ENCODE measurements at places on chromosomes 4 and X.
A peak's percentile ranks its signal among the peaks of the same experiment; 100 is the strongest.

- DNase-seq: no peak
Observed at GRCh38 chr4:4730249-4730648, 129.2 kb upstream of the MSX1 start.

DNA sequence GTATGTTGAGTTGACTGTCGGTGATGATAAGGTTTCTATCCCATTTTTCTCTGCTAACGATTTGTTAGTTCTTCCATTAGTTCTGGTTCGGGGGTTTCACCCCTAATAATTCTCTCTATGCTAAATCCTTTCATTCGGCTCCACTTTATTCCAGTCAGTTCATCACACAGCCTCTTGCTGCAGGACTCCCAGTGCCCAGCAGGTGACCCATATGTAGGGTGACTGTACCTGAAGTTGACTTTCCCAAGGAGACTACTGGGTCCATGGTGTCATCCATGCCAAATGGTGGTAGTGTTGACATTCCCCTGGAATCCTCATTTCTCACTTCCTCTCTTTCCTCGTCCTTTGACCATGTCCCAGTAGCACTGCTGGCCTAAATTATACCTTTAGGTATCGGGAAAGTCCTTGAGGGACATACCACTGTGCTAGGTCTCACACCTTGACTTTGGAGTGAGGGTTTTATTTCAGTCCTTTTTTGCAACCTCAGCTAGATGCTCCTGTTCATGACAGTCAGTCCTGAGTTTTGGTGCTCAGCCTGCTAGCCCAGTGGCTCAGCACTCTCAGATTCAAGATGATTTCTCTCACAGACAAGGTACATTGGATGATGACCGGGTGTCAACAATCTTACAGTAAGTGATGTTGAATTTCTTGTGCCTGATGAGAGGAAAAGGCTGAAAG lies 105.1 kb upstream of the ARHGAP24 start:
- no peak for DNase-seq

- DNase-seq: no peak
Observed at GRCh38 chr4:117847849-117848248, 186.4 kb upstream of the NDST3 start.

- DNase-seq: no peak
Observed at GRCh38 chr4:159414305-159414704, 311.4 kb downstream of the RAPGEF2 start.

DNA sequence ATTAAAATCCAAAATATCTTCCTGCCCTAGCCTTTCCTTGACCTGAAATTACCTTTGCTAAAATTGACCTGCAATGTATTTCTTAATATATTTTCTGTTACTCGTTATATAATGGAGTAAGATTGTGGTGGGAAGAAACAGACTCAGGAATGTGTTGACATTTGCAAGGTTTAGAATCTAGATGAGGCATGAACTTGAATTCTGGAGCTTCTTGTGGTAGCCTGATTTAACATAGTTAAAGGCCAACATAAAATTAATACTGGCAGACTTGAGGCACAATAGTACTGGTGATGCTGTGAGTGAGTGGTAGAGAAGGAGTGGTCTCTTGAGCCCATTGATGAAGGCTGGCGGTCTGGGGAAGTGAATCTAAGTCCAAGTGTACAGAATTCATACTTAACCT lies 197.9 kb upstream of the SPRY1 start:
- no peak for DNase-seq

GRCh38 chr4:85448906-85449890 lies 25.8 kb upstream of the ARHGAP24 start:
- DNase-seq: no peak

DNA sequence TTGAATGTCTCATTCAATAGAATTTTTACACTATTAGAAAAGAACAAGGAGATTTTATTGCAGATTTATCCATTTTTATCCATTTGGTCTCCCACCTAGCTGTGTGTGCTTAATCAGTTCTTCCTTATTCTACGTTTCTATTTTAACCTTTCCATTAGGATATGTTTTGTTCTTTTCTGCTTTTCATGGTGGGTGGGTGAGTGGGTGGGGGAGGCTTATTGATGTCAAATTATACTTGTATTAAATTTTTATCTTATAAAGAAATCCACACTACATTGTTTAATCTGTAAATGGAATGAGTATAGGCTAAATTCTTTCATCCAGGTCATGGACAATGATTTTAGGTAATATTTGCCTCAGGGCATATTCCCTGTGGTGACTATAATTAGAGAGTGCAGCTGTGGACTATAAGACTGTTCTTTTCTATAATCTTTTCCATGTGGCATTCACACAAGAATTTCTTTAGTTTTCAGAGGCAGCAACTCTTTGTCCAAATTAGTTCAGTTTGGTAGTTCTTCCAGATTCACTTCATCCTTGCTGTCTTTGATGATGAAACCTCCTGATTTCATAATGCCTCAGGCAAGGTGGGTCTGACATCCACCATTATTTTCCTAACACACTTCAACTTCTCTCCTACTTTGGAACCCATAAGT lies 2451.8 kb downstream of the PCDH7 start:
- no peak for DNase-seq

- peak; percentile 13 for DNase-seq
Observed at GRCh38 chr4:75633846-75634245, 3.5 kb upstream of the CDKL2 start.

DNA sequence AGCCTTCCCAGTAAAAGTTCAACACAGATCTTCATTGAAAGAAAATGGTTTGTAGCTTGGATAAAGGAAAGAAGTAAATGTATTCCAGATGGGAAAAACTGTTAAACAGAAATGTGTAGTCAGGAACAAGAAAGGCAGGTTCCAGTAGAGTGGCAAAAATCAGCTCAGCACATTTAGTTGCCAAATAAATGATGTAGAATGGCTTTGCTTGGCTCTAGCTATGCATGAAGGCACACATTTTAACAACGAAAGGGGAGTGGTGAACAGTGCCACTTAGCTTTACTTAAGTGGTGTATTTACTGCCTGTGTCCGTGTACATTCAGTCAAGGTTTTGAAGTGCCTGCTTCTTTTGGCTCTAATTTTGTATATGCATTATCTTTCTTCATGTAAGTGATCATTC lies 644.5 kb upstream of the ATOH1 start:
- no peak for DNase-seq

DNA sequence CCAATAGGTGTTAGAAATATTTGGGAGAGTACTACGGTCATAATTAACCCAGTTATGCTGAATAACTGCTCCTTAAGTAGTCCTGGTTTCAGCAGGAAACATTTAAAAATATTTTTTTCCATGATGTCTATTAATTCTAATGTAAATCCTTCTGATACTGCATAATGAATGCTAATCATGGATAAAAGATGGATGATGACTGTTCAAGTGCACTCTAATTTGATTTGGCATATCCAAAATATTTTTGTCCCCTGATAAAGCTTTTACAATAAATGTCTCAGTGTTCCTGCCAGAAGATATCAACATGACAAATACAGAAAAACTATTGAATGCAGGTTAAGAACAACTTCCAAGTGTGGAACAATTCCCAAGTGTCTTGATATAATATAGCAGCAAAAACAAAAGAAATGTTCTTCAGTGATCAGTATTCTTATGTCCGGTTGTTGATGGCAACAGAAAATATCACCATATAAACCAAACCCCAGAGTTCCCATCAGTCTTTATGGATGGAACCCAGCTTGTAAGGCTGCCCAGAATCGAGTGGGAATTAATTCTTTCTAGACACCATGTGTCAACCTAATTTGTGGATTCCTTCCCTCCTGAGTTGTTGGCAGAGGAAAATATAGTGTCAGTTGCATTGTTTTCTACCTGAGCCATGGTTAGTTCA lies 205.4 kb upstream of the GK2 start:
- DNase-seq: no peak

GRCh38 chr4:1309261-1310010 lies 19.7 kb downstream of the MAEA start:
- DNase-seq: no peak

GRCh38 chr4:38409852-38410251 lies 254.1 kb upstream of the KLF3 start:
- DNase-seq: no peak

Data from keratinocyte (primary cell).